ENCODE measurements at places on chromosomes 6 and 20. TPM values are rescaled to one million over a fixed set of nuclear protein-coding genes. Genes with fewer than 3 reads are reported as not detected.

The PRR18 gene
- not detected for polyA plus RNA-seq

DNA sequence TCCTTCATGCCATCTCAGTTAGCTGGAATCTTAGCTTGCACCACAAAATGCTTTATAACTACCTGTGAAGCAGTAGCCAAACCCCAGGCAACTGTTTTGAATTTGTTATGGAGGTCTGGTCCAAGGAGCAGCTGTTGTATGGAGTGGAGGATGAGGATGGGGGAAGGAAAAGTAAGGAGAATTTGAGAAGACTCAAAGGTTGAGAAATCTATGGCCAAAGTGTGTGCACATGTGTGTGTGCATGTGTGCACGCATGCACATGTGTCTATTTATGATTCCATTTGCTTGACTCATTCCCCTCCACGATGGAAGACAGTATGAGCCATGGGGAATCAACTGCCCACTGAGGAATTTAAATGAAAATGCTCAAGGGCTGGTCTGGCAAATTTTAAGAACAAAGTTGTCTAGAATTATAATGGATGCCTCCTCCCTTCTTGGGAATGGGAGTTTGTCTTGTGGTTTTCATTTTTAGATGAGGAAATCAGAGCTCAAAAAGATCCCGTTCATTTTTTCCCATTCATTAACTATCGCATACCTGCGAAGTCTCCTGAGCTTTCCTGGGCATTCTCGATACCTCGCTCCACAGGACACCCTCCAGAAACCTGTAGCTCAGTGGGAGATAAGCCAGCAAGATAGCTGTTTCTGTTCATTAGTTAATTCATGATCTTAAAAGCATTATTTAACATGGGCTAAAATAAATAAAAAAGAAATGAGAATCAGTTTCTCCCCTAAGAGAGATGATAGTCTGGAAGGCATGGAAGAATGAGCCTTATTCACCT, 152.3 kb upstream of the NEDD9 start:
- no peak for DNase-seq

DNA sequence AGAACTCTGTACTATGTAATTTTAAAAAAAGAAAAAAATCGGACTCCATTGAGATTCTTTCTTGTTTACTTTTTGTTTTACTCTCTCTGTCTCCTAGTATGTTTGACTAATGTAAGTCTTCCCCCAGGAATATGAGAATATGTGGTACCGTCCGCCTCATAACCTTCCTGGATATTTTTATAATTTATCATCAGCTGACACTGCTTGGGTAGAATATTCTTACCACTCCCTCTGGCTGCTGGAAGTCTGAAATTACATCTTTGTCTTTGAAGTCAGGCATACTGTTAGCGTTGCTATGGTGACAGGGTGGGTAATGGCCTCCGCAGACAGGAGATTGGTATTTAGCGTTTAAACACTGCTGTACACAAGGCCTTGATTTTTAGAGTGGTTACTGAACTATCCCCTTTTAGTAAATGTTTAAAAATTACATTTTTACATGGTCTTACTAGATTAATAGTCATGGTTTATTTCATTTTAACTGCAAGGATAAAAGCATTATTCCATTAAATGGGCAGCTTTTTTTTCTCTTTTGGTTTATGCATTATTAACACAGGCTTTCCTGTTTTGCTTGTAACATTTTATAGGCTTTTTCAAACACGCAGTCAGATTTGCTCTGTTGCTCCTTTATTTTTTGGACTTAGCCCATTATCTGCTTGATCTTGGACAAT, 176.4 kb downstream of the ARID1B start:
- no peak for DNase-seq

DNA sequence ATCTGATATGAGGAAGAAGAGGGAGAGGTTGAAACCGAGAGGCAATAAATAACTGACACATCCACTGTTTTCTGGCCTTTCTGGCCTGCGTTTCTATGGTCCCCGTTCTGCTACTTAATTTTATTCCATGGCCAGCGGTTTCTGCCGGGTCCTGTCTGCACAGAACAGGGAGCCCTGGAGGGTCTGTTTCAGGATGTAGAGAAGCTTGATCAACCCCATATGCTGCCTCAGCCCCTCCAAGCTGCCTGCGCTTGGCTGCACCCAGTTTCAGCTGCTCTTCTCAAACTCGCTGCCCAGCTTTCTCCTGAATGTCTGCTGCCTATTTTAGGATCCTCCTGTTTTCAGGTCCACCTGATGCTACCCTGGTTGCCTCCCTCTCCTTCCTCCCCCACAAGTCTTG, 18.5 kb upstream of the PACSIN1 start:
- peak; percentile 85 for DNase-seq

The BPIFB2 gene
- not detected for polyA plus RNA-seq

The TSBP1 gene
- not detected for polyA plus RNA-seq

The BTN1A1 gene
- not detected for polyA plus RNA-seq

The OTOR gene
- not detected for polyA plus RNA-seq

- DNase-seq: no peak
Measured at GRCh38 chr6:82954356-82954755, 111.3 kb downstream of the UBE3D start.

GRCh38 chr20:10509376-10509775, 74.3 kb downstream of the SLX4IP start:
- DNase-seq: no peak

The MKKS gene
- polyA plus RNA-seq: 49.2 TPM

- DNase-seq: no peak
Measured at GRCh38 chr6:146981981-146982380, 222.2 kb upstream of the STXBP5 start.

DNA sequence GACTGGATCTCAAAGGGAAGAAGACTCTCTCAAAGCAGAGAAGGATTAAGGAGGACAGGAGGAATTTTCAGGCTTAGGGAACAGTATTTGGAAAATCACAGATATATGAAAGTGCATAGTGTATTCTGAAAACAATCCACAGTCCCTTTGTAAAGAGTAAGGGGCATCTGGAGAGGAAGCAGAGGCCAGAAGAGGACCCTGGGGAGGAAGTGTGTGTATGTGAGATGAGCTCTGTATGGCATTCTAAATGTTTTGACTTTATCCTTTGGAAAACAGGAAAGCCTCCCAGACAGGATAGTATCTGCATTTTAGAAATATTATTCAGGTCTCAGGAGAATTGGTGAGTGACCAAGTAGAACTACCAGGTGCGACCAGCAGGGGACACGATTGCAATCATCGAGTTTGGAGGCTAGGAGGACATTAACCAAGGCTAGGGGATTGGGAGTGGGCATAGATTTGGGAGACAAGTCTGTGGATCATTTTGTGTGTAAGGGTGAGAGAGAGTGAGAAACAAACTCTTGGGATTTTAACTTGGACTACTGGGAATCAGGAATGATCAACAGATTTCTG, 38.3 kb upstream of the FAM184A start:
- no peak for DNase-seq

DNA sequence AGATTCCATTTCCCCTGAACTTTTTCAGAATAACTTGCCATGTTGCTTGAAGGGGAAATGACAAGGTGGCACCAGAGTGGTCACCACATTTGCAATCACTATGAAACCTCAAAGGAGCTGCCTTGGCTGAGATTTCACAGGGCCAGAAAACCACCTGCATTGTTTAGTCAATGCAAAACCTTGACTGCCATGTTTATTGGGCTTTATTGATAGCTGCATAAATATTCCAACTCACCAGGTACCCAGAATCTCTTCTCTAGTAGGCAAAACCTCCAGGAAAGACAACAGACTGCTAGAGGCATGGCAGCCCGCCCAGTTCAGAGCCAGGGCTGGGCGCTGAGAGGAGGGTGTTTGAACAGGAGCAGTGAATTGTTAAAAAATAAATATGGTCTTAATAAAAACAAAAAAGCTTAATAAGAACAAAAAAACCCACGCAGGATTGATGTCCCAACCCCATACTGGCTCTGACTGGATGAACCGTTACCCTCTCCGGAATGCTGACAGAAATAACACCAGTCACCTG, 375.6 kb downstream of the ZFAND3 start:
- no peak for DNase-seq

DNA sequence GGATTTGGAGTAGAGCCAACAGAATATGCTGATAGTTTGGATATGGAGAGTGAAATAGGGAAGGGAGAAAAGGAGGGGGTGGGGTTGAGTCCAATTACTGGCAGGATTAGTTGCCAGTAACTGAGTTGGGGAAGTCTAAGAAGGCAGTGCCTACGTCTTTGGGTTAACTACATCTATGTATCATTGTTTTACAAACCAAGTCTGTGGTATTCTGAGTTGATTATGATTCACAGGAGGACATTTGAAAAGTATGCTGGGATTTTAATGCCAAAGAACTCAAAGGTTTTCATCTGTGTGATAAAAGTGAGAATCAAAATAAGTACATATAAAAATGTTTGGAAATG, 14.7 kb downstream of the DSE start:
- no peak for DNase-seq

The THBD gene
- polyA plus RNA-seq: 9.7 TPM

The TFAP2D gene
- not detected for polyA plus RNA-seq

DNA sequence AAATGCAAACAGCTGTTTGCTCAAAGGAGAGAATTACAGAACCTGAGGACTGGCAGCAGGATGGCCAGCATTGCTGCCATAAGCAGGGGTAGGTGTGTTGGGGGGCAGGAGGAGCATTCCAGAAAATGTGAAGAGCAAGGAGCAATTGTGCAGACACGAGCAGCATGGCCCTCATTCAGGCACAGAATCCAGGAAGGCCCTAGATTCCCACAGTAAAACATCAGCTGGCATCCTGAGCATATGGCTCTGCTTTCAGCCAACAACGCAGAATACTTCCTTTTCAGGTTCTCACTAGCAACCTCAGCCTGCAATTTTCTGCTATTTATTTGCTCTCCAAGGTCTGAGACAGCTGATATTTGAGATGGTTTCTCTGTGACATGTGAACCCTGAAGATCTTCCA, 243.4 kb upstream of the POU3F2 start:
- DNase-seq: no peak

The GSTA2 gene
- polyA plus RNA-seq: 133 TPM

DNA sequence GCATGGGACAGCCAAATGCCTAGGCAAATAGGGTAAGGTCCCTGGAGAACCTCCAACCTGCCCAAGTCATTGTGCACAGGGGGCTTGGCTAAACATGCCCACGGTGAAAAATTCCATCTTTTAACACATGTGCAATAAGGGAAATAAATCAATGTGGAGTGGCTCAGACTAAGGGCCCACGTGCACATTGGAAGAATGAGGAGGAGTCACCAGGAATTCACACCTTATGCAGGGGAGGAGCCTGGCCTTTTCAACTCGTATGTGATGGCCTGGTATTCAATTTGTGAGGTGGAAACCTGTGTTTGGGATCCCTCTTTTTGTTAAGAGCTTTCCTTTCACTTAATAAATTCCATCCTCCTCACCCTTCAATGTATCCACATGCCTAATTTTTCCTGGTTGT, 12.6 kb downstream of the C6orf52 start:
- no peak for DNase-seq

GRCh38 chr6:4322846-4323309, 187.5 kb upstream of the ECI2 start:
- DNase-seq: no peak

- no peak for DNase-seq
Measured at GRCh38 chr6:157123234-157123633, 200.1 kb downstream of the TMEM242 start.

- DNase-seq: peak; percentile 74
Measured at GRCh38 chr20:35663516-35664465, 909 bp downstream of the CPNE1 start.

The SLC44A4 gene
- polyA plus RNA-seq: 37.4 TPM

DNA sequence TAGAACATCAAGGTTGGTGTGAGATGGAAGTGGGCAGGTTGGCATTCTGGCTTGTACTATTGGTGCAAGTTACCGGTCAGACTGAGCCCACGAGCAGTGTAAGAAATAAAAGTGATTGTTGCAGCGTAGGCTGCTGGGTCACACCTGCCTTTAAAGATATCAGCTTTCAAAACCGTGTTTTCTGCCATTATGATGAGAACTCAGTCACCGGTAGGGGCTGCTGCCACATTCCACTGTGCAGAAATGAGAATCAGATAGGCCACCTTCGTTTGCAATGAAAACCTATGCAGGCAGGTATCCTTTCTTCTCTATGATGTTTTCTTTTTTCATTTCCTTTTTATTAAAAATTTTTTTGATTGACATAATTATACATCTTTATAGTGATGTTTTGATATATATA, 168.5 kb downstream of the MYLK4 start:
- no peak for DNase-seq

The NRN1 gene
- polyA plus RNA-seq: 6.4 TPM

- peak; percentile 90 for DNase-seq
Measured at GRCh38 chr20:63822276-63822696, 8.8 kb downstream of the ZBTB46 start.

GRCh38 chr20:1437235-1437904, 29.3 kb downstream of the NSFL1C start:
- DNase-seq: peak; percentile 64

The ZNF391 gene
- 1.5 TPM for polyA plus RNA-seq

DNA sequence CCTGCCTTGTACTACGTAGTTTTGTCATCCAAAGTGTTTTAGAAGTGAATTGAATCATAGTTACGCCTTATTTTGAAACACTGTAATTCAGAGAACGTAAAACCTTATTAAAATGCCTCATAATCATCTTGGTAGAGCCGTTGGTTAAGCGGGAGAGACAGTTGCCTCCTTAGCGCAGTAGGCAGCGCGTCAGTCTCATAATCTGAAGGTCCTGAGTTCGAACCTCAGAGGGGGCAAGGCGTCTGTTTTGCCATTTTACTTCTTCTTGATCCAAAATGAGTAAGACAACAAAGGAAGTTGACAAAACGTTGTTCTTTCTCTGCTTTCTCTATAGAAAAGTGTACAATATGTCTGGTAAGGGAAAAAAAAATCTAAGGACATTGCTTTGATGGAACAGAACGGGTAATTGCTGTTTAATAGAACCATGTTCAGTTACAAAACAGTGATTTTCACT, 20.7 kb upstream of the TRIM27 start:
- DNase-seq: peak; percentile 91

DNA sequence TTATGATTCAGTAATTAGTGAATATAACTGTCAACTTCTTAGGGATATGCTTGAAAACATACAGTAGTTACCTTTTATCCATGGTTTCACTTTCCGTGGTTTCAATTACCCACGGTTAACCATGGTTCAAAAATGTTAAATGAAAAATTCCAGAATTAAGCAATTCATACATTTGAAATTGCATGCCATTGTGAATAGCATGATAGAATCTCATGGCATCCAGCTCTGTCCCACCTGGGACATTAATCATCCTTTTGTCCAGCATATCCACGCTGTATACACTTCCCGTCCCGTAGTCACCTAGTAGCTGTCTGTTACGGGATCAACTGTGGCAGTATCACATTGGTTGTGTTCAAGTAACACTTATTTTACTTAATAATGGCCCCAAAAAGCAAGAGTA, 781.7 kb upstream of the CITED2 start:
- DNase-seq: no peak

The ZC2HC1B gene
- not detected for polyA plus RNA-seq

- DNase-seq: no peak
Measured at GRCh38 chr20:31945785-31946184, 6.1 kb downstream of the PDRG1 start.

The OPRL1 gene
- 0.39 TPM for polyA plus RNA-seq

- no peak for DNase-seq
Measured at GRCh38 chr6:80540700-80541099, 434.2 kb downstream of the BCKDHB start.

The COL19A1 gene
- polyA plus RNA-seq: 0.60 TPM

The NFKBIL1 gene
- 28.2 TPM for polyA plus RNA-seq

- DNase-seq: no peak
Measured at GRCh38 chr6:156902782-156903181, 125.6 kb downstream of the ARID1B start.

- DNase-seq: no peak
Measured at GRCh38 chr6:162722633-162723032, 4.9 kb downstream of the PRKN start.

GRCh38 chr20:25408890-25409289, 1.4 kb downstream of the GINS1 start:
- no peak for DNase-seq

The TFEB gene
- 51.0 TPM for polyA plus RNA-seq

The WFDC12 gene
- polyA plus RNA-seq: not detected
